Right cardiac atrium (tissue), 5 donors: ENCODE measurements at places on chromosomes 16 and 17. TPM values are rescaled to one million over a fixed set of nuclear protein-coding genes. Genes with fewer than 3 reads are reported as not detected.

The TEKT1 gene
- total RNA-seq = not detected

The TCAP gene
- 2,357 TPM for total RNA-seq

The TADA2A gene
- total RNA-seq = 18.0 TPM

The ZG16 gene
- total RNA-seq = not detected

The PRR14 gene
- total RNA-seq = 23.4 TPM

The SDK2 gene
- total RNA-seq = 1.2 TPM

The TMEM106A gene
- 8.7 TPM for total RNA-seq

The KRT25 gene
- total RNA-seq = not detected

The CTF1 gene
- total RNA-seq = 9.6 TPM

DNA sequence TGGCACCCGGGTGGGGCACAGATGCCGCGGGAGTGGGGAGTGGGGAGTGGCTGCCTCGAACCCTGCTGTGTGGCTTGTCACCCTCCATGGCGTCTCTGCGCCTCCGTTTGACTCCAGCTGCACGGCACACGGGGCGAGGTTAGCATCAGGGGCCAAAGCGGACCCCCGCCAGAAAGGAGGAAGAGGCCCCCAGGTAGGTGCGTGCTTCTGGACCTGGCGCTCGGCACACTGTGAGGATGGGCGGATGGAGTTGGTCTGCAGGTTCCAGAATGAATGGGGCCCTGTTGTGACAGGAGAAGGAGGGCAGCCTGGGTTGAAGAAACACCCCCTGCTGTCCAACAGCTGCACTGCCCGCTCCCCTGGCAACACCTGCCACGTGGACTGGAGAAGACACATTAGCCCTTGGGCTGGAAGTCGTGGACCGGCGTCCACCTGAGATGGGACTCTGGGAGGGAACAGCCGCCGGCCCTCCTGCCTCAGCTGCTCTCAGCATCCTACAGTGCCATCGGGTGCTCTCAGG is 9.4 kb upstream of the FASN start:
- DNase-seq = peak; percentile 70

- DNase-seq = no peak
These were observed 79.1 kb downstream of the TAOK1 start for GRCh38 chr17:29469276-29469675.

DNA sequence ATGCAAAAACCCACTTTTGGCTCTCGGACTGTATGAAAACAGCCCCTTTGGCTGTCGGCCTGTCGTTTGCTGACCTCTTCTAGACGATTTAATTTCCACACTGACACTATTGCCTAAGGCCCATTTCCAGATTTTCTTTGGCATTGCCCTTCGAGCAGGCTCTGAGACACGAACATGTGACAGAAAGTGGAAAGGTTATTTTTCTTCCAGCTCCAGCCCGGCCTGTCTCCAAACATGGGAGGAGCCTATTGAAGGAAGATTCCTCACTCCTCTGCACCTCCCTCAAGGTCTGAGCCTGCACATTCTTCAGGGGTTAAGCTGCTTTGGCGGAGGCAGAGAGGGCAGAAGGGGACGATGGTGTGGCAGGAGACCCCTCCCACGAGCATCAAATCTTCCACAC is 85.9 kb upstream of the FOXF1 start:
- DNase-seq = no peak

DNA sequence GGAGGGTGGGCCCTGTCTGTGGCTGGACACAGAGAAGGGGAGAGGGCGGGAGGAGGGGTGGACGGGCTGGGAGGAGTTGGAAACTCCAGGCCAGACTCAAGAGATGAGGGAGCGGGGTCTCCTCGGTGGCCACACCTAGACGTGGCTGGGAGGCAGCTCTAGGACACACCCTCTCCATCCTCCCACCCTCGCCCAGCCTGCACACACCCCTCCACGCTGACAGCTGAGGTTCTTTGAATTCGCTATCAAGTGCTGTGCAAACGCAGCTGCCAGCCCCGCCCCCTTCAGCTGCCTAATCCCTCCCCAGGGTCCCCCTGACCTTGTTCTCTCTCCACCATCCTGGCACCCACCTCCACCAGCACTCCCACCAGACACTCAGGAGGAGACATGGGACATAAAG is 48.7 kb downstream of the DNAH17 start:
- DNase-seq = no peak

GRCh38 chr17:6455321-6455705 is 11.1 kb downstream of the PIMREG start:
- peak; percentile 71 for DNase-seq

DNA sequence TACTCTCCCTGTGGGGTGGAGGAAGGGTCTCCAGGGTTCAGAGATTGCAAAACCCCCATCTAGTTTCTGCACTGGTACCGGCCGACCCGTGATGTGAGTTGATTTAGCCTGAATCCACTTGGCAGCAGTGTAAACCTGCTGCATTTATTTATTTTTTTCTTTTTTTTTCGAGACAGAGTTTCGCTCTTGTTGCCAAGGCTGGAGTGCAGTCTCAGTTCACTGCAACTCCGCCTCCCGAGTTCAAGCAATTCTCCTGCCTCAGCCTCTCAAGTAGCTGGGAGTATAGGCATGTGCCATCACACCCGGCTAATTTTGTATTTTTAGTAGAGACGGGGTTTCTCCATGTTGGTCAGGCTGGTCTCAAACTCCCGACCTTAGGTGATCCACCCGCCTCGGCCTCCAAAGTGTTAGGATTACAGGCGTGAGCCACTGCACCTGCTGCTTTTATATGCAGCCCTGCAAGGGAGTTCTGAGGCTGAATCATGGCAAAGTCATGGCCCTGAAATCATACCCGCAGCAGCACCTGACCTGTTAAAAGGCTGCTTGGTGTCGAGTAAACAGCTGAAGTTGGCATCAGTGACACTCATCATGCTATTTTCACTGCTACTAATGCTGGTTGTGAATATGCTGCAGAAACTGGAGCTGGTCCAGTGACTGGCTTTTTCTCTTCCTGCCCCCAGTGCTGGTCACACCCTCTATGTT is 21.4 kb downstream of the DEXI start:
- no peak for DNase-seq

GRCh38 chr17:79174905-79175856 is 100.6 kb downstream of the ENGASE start:
- DNase-seq = no peak

GRCh38 chr17:79478051-79478461 is 132.8 kb downstream of the RBFOX3 start:
- no peak for DNase-seq

GRCh38 chr16:19315889-19316433 is 30.4 kb downstream of the CLEC19A start:
- no peak for DNase-seq

DNA sequence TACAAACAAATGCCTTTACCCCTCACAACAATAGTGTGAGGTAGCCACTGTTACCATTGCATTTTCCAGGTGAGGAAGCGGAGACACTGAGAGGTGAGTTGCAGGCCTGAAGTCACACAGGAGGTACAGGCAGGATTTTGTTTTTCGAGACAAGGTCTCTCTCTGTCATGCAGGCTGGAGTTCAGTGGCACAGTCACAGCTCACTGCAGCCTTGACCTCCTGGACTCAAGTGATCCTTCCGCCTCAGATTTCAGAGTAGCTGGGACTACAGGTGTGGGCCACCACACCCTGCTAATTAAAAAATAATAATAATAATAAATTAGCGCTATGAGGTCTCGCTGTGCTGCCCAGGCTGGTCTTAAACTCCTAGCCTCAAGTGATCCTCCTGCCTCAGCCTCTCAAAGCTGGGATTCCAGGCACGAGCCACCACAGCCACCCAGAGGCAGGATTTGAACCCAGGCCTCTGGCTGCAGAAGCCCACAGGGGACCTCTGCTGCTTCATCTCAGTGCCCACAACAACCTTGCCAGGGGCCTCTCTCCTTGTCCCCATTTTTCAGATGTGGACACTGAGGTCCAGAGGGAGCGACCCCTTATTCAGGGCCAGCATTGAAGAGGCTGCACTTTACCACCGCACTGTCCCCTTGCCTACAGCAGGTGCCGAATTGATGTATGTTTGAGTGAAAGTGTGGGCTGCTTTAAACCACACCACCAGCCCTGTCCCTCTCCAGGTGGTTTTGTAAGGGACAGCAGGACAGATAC is 16.0 kb upstream of the CIBAR2 start:
- DNase-seq = peak; percentile 22

GRCh38 chr16:89720813-89721545 is at the start of the genes VPS9D1 and ZNF276:
VPS9D1 (minus strand) TSS chr16:89720898; CDS start chr16:89720861, 37 bp downstream.
ZNF276 (plus strand) TSS chr16:89721537; CDS start chr16:89721641, 104 bp downstream.
- peak; percentile 94 for DNase-seq

DNA sequence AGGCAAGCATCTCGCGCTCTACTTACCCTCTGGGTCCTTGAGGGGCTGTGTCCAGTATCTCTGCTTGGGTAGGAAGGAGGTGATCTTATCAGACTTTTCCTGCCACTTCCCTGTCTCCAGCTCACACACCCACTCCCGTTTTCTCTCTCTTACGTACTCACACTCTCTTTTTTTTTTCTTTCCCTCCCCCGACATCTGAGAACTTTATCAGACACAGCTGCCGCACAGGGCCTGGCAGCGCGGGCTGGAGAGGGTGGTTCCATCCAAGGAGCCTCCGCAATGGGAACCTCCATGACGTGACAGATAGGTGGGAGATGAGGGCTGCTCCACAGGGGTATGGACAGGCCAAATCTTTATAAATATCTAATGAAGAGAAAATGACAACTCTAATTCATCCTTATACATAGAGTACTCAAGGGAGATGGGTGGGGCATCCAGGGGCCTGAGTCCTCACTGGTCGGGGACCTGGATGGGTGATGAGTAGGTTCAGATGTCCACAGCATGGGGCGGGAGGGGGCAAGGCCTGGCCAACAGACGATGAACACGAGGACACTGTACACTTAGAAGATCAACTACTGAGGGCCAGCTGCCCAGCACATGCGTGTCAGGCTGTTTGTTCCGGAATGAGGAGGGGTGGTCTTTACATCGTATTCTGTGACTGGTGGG is 23.3 kb downstream of the MINK1 start:
- DNase-seq = no peak

GRCh38 chr17:36629252-36629847 is 28.0 kb downstream of the MRM1 start:
- peak; percentile 88 for DNase-seq

- DNase-seq = peak; percentile 45
These were observed 16.7 kb upstream of the PVALEF start for GRCh38 chr17:81148571-81148970.

DNA sequence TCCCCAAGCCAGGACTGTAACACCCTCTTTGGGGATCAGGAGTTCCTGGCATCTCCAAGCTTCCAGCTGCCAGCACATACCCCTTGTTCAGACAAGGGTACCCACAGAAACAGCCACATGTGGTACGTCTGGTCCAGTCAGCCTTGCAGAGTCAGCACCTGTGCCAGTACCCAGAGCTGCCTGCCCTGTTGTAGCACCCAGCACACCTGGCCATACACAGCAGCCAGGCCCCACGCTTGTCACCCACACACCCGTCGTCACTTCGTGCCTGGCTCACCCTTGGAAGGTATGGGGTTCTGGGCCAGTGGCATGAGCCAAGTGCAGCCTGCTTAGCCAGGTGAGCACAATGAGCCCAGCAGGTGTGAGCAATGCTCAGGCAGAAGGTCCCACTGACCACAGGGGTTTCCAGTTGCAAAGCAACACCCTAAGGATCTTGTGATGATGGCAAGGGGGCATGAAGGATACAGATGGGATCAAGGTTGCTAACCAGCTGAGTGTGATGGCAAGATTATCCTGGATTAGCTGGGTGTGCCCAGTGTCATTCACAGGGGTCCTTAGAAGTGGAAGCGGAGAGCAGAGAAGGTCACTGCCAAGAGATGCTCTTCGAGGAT is 202.3 kb downstream of the CPPED1 start:
- no peak for DNase-seq

- no peak for DNase-seq
These were observed 427.1 kb downstream of the HAPSTR1 start for GRCh38 chr16:9518581-9518980.

- DNase-seq = no peak
These were observed 87.5 kb downstream of the SOCS1 start for GRCh38 chr16:11168386-11169051.

DNA sequence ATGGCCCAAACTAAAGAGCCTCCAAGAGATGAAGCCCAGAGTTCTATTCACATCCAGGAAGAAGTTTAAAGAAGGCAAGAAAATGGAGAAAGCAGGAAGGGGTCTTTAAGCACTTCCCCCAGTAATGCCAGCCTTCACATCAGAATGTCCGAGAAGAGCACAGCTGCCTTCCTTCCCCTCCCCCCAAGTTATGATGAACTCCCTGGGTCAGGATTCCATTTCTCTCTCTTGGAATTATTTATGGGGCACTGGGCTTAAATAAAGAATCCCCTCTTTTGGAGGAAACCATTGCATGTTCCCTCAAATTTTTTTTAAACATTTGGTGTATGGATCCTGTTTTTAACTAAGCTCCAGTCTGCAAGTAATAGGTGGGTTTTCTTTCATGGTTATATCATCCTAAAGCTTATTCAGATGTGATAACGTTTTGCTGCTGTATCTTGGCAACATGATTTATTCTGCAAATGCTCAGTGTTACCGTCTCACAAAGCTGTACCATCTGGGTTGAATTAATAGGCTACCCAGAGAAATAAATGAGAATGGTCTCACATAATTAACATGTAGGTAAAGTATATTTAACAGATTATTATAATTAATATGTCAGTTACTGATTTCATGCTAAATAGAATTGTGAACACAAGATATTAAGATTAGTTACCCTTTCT is 160.9 kb upstream of the TOX3 start:
- DNase-seq = no peak

- peak; percentile 70 for DNase-seq
These were observed 19.9 kb downstream of the ARL4D start for GRCh38 chr17:43418441-43419374.

DNA sequence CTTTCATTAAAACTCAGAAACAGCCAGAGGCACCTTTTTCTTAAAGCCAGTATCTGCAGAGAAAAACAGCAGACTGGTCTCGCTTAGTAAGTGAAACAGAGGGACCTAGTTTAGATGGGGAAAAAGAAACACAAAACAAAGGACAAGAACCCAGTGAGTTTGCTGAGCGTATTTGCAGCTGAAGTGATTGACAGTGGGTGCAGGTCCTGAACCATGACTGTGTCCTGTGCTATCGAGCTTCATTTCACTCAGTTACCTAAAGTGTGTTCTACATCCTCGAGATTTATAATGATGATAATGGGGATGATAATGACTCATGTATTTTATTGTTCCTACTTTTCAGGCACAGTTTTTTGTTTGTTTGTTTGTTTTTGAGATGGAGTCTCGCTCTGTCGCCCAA is 31.7 kb upstream of the WFIKKN2 start:
- no peak for DNase-seq

DNA sequence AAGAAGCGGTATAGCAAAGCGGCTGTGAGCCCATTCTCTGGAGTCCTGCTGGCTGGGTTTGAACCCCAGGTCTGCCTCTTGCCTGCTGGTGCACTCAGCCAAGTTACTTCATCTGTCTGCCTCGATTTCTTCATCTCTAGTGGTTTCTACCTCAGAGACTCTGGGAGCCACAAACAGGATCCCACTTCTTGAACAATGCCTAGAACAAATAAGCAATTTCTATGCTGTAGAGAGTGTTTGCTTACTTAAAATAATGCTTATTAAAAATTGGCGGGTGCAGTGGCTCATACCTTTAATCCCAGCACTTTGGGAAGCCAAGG is 75.5 kb downstream of the CMIP start:
- DNase-seq = no peak

DNA sequence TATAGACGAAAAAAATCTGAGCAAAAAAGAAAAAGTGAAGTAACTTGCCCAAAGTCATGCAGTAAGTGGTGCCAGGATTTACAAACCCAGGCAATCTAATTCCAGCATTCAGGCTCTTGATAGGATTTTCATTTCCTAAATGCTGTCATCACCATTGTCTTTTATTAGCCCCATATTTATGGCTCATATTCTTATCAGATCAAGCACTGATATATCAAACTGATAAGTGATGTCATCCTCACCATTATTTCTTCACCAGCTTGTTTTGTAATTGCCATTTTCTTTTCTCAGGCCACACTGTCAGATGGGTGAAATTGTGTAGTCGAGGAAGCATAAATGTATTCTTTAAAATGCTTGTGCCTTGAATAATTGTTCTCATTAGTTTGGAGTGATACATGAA is 1.3 kb downstream of the RAD51C start:
- DNase-seq = no peak
